ENCODE measurements at places on chromosomes 16 and 17.

DNA sequence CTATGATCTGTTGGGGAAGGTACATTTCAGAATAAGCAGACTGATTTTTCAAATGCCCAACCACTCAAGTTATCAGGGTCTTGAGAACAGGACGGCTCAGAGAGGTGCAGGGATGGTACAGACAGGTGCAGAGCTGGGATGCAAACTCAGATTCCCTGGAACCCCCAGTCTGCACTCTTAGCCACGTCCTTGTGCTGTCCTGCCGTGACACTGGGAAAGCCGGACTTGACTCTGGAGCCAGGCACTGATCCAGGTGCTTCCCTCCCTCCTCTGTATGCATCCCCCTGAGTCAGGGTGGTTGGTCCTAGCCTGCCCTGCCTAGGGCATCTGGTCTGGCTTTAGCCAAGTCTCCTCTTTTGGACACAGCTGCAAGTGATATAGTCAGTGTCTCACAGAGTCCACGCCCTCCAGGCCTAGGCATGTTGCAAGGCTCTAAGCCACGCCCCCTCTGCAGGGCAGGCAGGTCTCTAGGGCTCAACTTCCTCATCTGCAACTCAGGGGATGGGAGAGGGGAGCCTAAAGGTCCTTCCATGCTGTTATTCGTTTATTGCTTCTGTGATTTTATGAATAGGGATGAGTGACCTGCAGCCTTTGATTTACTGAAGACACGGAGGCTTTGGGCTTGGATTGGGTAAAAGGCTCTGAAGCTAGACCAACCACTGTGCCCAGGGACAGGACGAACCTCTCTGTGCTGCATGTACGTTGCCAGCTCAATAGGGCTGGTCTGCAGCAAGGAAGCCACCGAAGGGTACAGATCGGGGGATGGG, 97.3 kb downstream of the SDK2 start:
- DNase-seq = no peak

GRCh38 chr16:88448461-88449266, 4.4 kb upstream of the ZFPM1 start:
- DNase-seq = no peak

GRCh38 chr16:50228364-50228868, 37.9 kb upstream of the ADCY7 start:
- DNase-seq = no peak

- DNase-seq = no peak
Measured at GRCh38 chr17:66904760-66905624, 59.5 kb upstream of the CACNG4 start.

- DNase-seq = peak; percentile 59
Measured at GRCh38 chr17:4948931-4949320, 596 bp upstream of the PFN1 start.

- no peak for DNase-seq
Measured at GRCh38 chr17:63140255-63140654, 174.2 kb downstream of the TANC2 start.

DNA sequence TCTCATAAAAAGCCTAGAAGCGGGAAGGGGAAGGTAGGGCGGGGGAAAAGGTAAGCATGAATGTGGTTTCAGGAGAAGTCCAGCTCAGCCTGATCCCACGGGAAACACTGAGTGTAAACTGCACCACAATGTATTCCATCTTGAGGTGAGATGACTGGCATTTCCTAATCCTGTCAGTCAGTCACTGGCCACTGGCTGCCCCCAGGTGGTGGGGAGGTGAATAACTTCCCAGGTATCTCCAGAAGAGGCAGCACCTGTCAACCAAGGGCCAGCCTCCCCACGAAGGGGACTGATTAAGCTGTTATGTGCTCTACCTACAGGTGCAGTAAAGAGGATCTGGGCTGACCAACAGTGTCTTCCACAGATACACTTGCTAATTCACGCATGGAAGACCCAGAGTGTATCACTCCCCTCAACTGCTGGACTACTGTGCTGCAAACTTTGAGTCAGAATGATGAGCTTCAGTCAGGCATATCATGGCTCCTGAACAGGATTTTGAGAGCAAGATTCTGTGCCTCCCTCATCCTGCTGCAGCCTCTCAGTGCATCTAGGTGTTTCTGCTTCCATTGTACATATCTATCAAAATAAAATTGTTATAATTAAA, 108.5 kb upstream of the CCL2 start:
- no peak for DNase-seq

DNA sequence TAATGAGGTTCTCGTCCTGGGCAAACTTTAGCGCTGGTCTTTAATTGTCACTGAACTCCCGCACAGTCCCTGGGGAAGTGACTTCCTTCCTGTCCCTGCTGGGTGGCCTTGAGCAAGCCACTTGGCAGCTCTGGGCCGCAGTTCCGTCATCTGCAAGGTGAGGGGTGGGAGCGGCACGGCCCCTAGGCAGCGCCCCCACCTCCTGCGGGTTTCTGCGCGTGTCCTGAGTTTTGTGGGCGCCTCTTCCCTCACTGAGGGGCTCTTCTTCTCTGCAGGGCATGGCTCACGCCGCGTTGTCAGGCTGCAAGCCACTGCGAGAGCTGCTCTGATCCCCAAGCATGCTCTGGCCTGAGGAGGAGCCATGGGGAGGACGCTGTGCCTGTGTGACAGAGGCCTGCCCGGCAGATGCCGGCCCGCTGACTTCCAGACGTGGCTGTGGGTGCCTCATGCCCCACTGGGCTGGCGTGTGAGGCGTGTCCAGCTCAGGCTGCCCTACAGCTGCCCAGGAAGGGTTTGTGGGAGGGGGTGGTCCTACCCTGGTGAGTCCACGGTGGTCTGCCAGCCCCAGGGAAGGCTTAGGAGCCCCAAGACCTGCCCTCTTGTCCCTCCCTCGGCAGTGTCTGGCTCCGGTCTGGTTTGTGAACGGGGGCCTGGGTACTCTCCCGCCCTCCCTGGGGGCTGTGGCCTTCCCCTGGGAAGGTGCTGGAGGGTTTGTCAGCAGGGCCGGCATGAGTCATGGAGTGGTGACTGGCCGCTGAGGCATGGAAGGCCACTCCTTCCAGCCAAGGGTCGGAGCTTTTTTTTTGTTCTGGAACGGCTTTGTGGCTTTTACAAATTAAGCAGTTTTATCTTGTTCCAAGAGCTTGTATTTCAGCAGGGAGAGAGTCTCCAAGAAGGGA, 182.0 kb downstream of the SEC14L1 start:
- DNase-seq = no peak

GRCh38 chr17:82029391-82029790, 2.1 kb upstream of the RAC3 start:
- no peak for DNase-seq

- DNase-seq = no peak
Measured at GRCh38 chr16:86455116-86455515, 55.2 kb upstream of the FOXF1 start.

GRCh38 chr16:81703177-81704155, 75.6 kb upstream of the PLCG2 start:
- DNase-seq = no peak

GRCh38 chr17:50208611-50209061, 7.2 kb upstream of the COL1A1 start:
- DNase-seq = no peak

- DNase-seq = no peak
Measured at GRCh38 chr16:85844786-85845185, 45.3 kb downstream of the COX4I1 start.

DNA sequence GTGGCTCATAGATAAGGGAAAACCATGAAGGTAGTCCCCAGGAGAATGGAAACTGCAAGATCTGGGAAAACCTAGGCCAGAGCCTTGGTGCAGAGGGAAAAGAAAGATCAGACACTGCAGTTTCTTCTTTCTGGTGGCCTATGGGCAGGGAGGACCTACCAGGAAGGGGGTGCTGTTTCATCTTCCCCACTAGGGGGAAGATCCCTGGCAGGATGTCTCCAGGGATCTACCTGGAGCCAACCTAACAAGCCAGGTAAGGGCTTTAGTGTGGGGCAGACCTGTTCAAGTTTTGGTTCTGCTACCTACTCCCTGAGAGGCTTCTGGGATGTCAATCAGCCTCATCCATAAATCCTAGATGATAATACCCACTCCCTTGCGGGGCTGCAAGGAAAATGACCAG, 21.4 kb downstream of the TOM1L2 start:
- DNase-seq = no peak

DNA sequence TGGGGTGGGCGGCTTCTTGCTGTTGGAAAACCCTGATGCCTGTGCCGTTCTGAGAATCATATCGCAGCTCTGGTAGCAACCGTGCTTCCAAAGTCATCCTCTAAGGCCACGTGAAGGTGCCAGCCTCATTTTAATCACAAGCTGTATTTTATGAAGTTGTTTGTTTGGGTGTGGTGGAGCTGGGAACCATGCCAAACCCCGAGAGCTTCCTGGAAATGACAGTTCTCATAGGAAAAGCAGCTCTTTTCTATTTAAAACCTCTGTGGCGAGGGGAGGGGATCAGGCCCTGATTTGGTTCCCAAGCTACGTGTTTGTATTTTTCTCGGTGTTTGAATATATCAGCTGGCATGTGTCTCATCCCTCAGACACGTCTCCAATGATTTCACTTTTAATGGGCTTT, 21.7 kb downstream of the KNOP1 start:
- no peak for DNase-seq

DNA sequence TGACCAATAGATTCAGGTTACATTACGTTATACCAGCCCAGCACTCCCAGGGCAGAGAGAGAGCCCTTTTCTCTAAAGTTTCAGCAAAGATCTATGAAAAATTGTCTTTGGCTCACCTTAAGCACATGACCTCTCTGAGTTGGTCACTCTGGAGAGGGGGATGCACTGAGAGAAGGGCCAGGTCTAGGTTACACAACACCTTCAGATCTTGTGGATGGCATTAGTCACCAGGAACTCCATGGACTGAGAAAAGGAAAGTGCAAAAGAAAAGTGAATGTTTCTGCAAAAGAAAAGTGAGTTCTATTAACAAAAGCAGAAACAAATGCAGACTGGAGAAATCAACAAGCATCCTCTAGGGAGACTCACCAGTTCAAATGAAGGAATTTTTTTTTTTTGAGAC, 253.3 kb upstream of the SALL1 start:
- DNase-seq = no peak

DNA sequence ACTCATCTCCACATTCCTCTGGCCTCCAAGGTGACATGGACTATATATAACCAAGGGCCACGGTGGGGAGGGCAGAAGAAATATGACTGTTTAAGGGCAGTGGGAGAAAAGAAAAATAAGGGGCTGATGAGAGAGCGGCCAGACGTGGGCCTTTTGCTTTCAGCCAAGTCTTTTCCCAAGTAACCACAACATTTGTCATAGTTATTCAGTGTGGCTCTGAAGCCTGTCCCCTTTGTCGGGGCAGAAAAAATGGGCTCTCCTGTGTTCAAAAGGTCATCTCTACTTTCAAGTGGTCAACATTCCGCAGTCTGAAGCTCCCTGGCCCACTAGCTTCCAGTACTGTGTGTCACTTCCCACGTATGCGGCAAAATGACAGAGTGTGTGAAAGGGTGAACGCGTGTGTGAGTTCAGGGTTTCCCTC, 245.4 kb downstream of the NTN1 start:
- DNase-seq = no peak

DNA sequence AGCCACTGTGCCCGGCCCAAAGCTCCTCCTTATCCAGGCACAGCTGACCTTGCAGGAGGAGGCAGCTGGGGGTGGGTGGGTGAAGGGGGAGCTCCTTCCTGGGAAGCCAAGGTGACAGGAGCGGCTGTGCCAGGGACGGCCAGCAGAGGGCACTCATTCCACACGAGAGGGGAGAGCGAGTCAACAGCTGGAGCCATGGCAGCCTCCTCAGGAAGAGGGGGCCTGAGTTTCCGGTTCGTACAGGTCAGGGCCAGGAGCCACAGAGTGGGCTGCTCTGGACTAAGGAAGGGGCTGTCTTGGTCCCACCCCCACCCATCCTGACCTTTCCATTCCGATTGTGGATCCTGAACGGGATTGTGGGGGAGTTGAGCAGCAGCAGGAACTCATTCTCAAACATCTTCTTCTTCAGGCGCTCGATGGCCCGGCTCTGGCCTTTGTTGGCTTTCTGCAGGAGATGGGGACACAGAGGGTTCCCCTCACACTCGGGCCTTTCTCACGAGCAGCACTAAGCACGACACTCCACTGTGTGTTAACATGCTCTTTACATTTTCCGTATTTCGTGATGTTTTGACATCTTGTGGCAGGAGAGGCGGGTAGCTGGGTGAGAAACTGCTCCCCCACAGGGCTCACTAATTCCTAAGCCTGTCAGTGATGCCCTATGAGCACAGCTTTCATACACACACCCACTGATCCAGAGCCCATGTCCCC, 61.6 kb downstream of the TIMM22 start:
- peak; percentile 11 for DNase-seq

GRCh38 chr16:84585467-84585866, 32.4 kb downstream of the COTL1 start:
- DNase-seq = no peak

GRCh38 chr17:8797621-8798175, 1.5 kb downstream of the MFSD6L start:
- DNase-seq = no peak

All from stimulated activated CD8-positive, alpha-beta memory T cell treated with anti-CD3 and anti-CD28 coated beads, Interleukin-12 subunit alpha, Interleukin-12 subunit beta, amount 100 ng/mL, for 4 hours (primary cell).